Myocyte (in vitro differentiated cells): ENCODE measurements at places on chromosomes 6 and 20. TPM values are rescaled to one million over a fixed set of nuclear protein-coding genes. Genes with fewer than 3 reads are reported as not detected.

The C6orf58 gene
- 0.62 TPM in 1 of 2 replicates, not detected in the other for total RNA-seq

The HSPA1L gene
- total RNA-seq: 2.6 and 3.6 TPM in 2 replicates

The FNDC1 gene
- 0.16 TPM in 1 of 2 replicates, not detected in the other for total RNA-seq

The GSTA3 gene
- not detected in 2 replicates for total RNA-seq

The EPB41L1 gene
- 8.3 and 8.8 TPM in 2 replicates for total RNA-seq

The SCP2D1 gene
- not detected in 2 replicates for total RNA-seq

The SCUBE3 gene
- under 0.01 and 0.03 TPM in 2 replicates for total RNA-seq

The LZTS3 gene
- total RNA-seq: 5.8 and 8.5 TPM in 2 replicates

The HLA-DQA1 gene
- not detected in 2 replicates for total RNA-seq

The CEBPB gene
- total RNA-seq: 29.6 and 31.3 TPM in 2 replicates

The ADAM33 gene
- 0.62 and 0.72 TPM in 2 replicates for total RNA-seq

The ALDH5A1 gene
- 1.2 and 1.4 TPM in 2 replicates for total RNA-seq

The FARS2 gene
- total RNA-seq: 7.3 and 10.1 TPM in 2 replicates

The MTFR2 gene
- 0.16 and 0.21 TPM in 2 replicates for total RNA-seq

The PLN gene
- total RNA-seq: 0.10 and 1.4 TPM in 2 replicates

The ULBP1 gene
- total RNA-seq: 0.16 and 0.26 TPM in 2 replicates

The CCN2 gene
- 16.1 and 20.2 TPM in 2 replicates for total RNA-seq

The TTBK1 gene
- total RNA-seq: not detected in 2 replicates

The NKAIN2 gene
- 0.05 and 0.37 TPM in 2 replicates for total RNA-seq

The C6orf118 gene
- total RNA-seq: 0.52 and 3.5 TPM in 2 replicates

The RBL1 gene
- total RNA-seq: 2.3 and 2.7 TPM in 2 replicates

The WFDC12 gene
- total RNA-seq: not detected in 2 replicates

The SLC22A3 gene
- total RNA-seq: not detected in 2 replicates

The CTCFL gene
- not detected in 2 replicates for total RNA-seq

The FABP7 gene
- total RNA-seq: not detected in 2 replicates

The SGK2 gene
- total RNA-seq: 0.19 and 1.7 TPM in 2 replicates

The OSTM1 gene
- total RNA-seq: 96.9 and 123 TPM in 2 replicates

The LPA gene
- not detected in 2 replicates for total RNA-seq

The SEMG1 gene
- not detected in 2 replicates for total RNA-seq

The CRISP1 gene
- not detected in 2 replicates for total RNA-seq

The DEFB121 gene
- not detected in 2 replicates for total RNA-seq

The TSBP1 gene
- total RNA-seq: not detected in 2 replicates

The PSORS1C2 gene
- not detected in 2 replicates for total RNA-seq

The BEND6 gene
- 8.6 and 12.0 TPM in 2 replicates for total RNA-seq

The LST1 gene
- total RNA-seq: not detected in 2 replicates

The TCP11 gene
- total RNA-seq: not detected in 2 replicates
